ENCODE measurements at places on chromosomes 5 and 9.

DNA sequence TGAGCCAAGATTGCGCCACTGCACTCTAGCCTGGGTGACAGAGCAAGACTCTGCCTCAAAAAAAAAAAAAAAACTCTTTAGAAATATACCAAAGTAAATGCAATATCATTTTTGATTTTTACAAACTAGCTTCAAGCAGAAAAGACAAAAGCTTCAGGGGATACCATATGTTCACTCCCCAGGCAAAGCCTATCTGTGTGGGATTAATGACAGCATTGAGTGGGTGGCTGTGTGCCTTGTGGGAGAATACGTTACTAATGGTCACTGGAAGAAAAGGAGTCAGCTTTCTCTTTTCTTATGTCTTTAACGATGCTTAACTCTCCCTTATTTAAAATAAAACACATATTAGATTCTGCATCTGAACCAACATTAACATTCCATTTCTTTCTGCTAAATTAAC is 1.9 kb downstream of the PCA3 start:
- no peak for DNase-seq

- peak; percentile 54 for DNase-seq
Measured at GRCh38 chr9:71783120-71783523, 14.8 kb upstream of the CEMIP2 start.

GRCh38 chr9:15156241-15156640 is 150.8 kb downstream of the TTC39B start:
- DNase-seq: no peak

DNA sequence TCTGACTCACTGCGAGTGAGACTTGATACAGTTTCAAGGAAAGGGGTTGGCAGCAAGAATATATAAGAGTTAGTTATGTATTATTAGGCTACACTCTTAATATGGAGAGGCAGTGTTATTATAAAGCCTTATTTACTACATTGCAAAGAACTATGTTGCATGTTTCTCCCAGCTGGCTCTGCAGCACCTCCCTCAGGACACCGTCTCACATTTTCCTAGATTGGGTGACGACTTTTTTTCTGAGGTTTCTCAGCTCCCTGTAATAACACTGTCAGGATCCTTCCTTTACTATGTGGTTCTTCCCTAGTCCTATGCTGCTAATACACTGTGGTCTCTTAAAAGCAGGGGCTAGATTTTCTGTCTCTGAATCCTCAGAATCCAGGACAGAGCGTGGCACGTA is 153.7 kb downstream of the INSYN2B start:
- no peak for DNase-seq

- no peak for DNase-seq
Measured at GRCh38 chr9:69757996-69758675, 1.7 kb downstream of the PTAR1 start.

- no peak for DNase-seq
Measured at GRCh38 chr9:137141050-137141810, 2.3 kb downstream of the GRIN1 start.

GRCh38 chr5:93058309-93058708 is 522.7 kb downstream of the NR2F1-AS1 start:
- DNase-seq: no peak

DNA sequence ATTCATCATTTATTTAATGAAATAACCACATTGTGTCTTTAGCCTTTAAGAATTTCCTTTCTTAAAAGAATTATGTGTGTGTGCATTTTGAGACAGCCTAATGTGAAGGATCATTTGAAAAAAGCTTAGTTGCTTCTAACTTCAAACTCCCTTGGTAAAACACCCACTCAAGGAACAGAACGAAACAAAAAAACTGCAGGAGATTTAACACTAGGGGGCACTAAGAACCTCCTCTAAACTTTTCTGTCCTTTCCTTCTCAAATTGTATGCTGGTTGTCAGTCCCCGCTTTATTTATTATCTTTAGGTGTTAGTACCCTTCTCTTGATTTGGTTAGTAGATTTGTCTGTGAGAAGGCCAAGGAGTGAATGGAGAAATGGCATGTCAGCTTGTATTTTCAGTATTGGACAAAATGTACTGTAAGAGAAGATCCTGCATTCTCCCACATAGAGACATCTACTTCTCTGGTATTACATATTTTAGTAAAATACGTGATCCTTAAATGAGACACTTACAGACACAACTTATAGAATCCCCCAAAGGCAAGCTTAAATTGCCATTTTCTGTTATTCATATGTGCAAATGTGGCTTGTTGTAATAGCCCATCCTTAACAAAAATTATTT is 229.7 kb downstream of the MRPS30 start:
- DNase-seq: no peak

- DNase-seq: no peak
Measured at GRCh38 chr9:77731008-77731698, 83.0 kb upstream of the GNA14 start.

DNA sequence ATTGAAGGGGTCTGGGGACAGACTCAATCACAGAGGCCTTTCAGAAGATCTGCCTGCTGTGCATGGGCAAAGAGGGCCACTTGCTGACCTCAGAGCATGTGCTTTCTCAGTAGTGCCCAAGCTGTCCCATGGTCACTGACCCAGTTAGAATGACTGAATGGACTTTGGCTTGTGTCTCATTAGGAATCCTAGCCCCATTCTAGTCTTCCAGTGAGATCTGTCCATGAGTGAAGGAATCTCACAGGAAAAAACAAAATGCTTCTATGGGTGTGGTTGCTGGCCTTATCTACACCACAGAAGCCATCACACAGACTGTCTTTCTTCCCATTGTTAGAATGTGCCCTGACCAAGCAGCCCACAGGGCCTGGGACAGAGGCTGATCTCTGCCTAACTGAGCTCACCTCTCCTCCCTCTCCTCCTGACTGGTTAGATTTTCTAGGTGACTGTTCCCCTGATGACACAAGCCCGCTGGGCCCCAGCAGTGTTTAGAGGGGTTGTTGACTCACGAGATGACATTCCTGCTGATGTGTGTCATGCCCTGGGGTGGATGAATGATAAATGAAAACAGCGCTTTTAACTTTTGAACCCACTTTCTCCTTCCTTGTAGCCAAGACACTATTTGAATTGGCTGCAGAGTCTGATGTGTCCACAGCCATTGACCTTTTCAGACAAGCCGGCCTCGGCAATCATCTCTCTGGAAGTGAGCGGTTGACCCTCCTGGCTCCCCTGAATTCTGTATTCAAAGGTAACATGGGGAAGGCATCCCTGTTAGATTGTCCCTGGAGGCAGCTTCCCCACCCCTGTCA is 24.8 kb downstream of the TGFBI start:
- no peak for DNase-seq

DNA sequence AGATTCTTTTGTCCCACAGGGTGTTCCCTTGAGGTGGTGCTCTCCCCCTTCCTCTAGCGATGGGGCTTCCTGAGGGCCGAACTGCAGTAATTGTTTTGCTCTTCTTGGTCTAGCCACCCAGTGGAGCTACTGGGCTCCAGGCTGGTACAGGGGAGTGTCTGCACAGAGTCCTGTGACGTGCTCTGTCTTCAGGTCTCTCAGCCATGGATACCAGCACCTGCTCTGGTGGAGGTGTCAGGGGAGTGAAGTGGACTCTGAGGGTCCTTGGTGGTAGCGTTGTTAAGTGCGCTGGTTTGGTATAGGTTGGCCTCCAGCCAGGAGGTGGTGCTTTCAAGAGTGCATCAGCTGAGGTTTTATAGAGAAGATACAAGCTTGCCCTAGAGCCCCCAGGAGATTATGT is 20.4 kb upstream of the CEP72 start:
- DNase-seq: no peak
